ENCODE measurements at places on chromosomes 2 and 18.

DNA sequence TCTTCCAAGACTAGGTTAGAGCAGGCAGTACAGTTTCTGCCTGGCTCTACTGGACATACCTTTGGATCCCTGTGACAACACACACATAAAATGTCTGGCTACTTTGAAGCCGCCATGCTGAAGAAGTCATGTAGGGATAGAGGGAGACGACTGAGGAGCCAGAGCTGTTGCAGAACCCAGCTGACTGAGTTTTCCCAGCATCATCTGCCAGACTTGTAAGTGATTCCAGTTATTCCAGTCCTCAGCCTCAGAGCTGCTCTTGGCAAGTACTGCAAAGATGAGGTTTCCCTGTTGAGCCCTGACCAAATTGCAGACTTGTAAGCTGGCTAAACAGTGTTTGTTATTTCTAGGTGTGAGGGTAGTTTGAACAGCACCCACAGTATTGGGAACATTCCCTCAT is 31.5 kb upstream of the TSPYL6 start:
- DNase-seq, result no peak

- DNase-seq, result no peak
Observed at GRCh38 chr2:102094917-102095316, 47.6 kb upstream of the IL1R1 start.

- no peak for DNase-seq
Observed at GRCh38 chr2:20531633-20532262, 84.9 kb downstream of the RHOB start.

DNA sequence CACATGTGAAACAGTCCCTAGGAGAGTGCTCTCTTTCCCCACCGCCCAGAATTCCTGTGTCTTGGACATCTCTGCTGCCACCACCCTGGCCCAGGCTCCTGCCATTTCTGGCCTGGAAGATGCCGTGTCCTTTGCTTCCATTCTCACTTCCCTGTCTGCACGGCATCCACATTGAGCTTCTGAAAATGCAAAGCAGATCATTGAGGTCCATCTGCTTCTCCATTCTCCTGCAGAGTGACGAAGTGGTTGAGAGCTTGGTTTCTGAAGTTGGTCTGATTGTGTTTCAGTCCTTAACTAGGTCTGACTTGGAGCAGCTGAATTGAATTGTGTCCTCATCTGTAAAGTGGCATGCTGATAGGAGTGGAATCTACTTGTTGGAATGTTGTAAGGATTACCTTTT is 98.7 kb upstream of the MGAT5 start:
- DNase-seq, result no peak

- DNase-seq, result no peak
Observed at GRCh38 chr18:79458131-79458838, 62.6 kb downstream of the NFATC1 start.

All from T follicular helper cell (primary cell).